ENCODE measurements at places on chromosomes 7 and 10.

DNA sequence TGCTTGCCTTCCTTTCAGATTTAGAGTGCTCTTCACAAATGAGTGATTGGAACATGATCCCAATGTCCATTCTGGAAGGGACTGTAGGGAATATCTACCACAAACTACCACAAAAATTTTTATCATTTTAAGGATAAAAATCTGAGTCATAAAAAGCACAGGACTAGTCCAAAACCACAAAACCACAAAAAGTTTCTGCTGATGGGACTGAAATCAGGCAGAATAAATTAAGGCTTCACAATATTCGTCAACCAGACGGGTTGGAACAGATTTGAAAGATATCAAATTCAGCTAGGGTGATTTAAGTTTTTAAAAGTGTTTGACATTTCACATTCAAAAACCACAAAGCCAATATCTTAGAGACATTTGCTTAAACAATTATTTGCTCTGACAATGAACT is 100.1 kb upstream of the PTN start:
- DNase-seq, result peak; percentile 95

DNA sequence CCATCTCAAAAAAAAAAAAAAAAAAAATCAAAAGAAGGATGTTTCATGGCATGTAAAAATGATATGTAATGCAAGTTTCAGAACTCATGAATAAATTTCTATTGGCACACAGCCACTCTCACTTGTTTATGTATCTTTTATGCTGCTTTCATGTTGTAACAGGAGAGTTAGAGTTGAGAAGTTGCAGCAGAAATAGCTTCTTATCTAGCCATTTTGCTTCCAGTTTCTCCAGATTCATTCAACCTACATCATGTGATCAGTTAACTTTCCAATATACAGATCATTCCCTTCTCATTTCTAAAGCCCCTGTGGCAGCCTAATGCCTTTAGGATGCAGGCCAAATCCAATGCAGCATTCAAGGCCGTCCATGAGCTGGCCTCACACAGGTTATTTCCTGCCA is 30.4 kb downstream of the ZNF786 start:
- no peak for DNase-seq

GRCh38 chr7:66170309-66171231 is 34.6 kb upstream of the TPST1 start:
- DNase-seq, result no peak

GRCh38 chr10:61164458-61165160 is 220.6 kb upstream of the RHOBTB1 start:
- no peak for DNase-seq

- DNase-seq, result no peak
These were observed 211.8 kb downstream of the CSTF2T start for GRCh38 chr10:51487576-51487975.

- DNase-seq, result peak; percentile 39
These were observed 45.6 kb upstream of the SCIN start for GRCh38 chr7:12524794-12525386.

DNA sequence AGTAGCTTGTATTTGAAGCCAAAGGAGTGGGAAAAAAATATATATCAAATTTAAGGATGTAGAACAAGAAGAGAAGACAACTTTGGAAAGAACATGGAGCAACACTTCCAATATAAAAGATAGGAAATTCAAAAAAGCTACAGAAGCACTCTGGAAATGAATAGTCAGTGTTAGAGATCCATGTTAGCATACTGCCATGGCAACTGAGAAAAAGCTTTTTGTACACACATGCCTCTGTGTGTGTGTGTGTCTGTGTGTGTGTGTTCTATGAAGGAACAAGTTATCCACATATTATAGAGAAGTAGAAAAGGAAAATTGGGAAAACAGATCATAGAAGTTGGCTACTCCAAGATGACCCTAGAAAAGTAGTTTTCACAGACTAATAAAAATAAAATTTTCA is 96.3 kb downstream of the LRRTM3 start:
- DNase-seq, result no peak

- DNase-seq, result peak; percentile 49
These were observed 23.4 kb downstream of the JAZF1 start for GRCh38 chr7:28157076-28157745.

DNA sequence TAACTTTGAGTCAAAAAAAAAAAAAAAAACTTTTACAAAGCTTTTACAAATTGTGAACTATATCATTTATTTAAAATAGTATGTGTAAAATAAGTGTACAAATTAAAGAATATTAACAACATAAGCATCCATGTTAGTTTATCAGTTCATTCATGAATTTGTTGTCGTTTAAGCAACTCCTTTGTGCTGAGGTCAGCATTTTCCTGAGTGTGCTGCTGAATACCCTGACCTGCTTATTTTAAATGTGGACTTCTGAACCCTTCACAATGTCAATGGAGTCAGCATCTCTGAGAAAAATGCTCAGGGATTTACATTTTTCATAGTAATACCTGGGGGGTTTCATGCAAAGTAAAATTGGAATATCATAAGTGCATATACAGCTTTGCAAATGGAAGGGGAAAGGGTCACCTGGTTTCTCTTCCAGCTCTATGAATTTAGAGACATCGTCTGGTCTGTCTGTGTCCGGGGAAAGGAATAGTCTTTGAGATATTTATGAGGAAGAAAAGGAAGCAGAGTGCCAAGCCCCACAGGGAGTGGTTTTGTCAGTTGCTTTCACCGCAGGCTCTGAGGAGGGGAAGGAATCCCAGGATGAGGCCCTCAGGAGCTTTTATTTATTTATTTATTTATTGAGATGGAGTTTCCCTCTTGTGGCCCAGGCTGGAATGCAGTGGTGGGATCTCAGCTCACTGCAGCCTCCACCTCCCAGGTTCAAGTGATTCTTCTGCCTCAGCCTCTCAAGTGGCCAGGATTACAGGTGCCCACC is 125.5 kb upstream of the SVIL start:
- DNase-seq, result no peak

- DNase-seq, result no peak
These were observed 11.8 kb upstream of the TNRC18 start for GRCh38 chr7:5435291-5436002.

- DNase-seq, result peak; percentile 99
These were observed 4.6 kb upstream of the SERPINE1 start for GRCh38 chr7:101121991-101122932.

GRCh38 chr7:79124331-79124730 is 329.1 kb downstream of the MAGI2 start:
- no peak for DNase-seq

DNA sequence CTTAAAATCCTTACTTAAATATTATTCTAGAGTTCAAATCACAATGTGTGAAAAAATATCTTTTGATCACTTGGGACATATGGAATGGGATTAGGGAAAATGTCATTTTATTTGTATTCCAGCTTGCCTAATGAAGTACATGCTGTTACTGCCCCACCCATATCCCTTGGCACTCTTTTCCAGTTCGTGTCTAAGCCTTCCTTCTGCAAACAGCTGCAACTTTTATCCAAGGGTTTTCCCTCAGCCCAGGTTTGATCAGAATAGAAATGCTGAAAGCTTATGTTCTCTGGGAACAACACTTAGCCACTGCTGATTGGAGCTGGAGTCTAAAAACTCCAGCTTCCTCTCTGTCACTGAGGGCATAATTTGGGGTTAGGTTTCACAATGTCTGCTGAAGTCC is 214.1 kb upstream of the FAM3C start:
- no peak for DNase-seq

DNA sequence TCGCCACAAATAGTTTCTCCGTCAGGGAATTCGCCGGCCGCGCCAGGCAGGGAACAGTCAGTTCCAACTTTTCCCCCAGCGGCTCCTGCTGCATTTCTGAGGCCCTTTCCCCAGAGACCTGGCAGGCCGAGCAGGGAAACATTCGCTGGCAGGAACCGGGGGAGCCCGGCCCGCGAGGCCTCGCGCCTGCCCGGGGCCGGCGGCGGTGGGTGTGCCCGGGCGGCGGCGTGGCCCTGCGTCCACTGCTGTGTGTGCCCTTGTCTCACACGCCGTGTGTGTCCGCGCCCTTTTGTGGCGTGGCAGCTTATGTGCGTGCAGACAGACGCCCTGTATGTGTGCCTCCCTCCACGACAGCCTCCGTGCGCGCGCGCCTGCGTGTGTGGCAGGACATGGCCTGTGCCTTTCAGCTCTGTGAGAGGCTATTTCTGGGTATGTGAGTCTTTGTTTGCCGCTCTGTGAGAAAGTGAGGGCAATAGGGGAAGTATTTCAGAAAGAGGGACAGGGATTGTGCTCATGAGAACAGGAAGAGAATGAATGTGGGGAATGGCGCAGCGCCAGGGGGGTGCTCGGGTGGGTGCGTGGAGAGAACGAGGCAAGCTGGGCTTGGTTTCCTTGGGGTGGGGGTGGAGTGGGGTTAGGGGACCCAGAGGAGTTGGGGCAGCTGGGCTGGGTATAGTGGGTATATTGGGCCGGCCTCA is 689 bp upstream of the SMARCD3 start:
- DNase-seq, result peak; percentile 47

DNA sequence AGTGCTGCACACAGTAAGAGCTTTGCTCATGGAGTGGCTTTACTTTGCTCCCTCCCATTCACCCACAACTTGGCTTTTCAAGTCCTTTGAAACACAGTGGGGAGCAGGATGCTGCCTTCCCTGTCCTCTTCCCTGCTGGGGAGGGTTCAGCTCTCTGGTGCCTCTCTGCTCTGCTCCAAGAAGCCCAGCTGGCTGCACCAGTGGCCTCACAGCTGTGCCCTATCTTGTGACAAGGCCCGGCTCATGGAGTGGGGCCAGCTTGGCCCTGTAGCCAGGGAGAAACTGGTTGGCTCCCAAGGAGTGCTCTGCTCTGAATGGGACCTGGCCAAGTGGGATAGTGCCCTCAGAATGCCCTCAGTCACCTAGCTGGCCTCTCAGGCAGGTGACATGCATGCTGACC is 212.3 kb upstream of the ZMIZ1 start:
- DNase-seq, result no peak

DNA sequence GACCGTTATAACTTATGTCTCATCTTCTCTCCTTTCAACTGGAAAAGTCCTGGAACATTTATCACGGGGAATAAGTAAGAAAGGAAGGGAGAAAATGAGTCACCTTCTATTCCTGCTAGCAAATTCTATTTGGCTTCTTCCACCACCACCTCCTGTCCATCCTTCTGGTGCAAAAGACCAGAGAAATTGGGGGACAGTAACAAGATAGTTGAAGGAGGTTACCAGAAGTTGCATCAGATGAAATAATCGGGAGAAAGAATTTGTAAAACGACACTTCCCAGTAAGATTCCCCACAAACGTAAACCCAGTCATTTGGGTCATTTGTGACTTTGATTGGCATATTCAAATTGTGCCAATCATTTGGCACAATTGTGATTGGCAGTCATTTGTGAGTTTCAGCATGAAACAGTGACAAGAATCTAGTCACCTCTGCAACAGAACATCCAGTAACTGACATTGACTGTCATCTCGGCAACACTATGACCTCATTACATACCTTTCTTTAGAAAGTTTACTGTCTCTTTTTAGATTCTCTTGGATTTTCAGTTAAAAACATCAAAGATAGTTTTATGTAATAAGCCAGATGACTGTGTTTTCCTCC is 51.3 kb upstream of the PIK3CG start:
- peak; percentile 67 for DNase-seq

- peak; percentile 49 for DNase-seq
These were observed 70.0 kb downstream of the MINDY4 start for GRCh38 chr7:30841025-30841735.

DNA sequence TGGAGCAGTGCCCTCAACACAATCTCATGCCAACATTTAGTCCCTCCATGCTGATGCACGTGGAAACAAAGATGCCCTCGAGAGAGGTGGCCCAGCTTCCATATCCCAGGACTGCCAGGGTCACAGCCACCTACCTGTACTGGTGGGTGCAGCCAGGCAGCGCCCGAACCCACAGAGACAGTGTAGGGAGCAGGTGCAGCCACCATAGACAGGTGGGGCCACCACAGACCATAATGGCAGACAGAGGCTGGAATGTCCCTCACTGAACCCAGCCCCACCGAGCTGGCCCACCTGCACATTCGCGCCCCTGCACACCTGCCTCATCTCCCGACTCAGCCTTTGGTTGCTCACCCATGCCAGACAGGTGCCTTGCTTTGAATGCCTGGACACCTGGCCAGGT is 18.3 kb upstream of the CPXM2 start:
- no peak for DNase-seq

DNA sequence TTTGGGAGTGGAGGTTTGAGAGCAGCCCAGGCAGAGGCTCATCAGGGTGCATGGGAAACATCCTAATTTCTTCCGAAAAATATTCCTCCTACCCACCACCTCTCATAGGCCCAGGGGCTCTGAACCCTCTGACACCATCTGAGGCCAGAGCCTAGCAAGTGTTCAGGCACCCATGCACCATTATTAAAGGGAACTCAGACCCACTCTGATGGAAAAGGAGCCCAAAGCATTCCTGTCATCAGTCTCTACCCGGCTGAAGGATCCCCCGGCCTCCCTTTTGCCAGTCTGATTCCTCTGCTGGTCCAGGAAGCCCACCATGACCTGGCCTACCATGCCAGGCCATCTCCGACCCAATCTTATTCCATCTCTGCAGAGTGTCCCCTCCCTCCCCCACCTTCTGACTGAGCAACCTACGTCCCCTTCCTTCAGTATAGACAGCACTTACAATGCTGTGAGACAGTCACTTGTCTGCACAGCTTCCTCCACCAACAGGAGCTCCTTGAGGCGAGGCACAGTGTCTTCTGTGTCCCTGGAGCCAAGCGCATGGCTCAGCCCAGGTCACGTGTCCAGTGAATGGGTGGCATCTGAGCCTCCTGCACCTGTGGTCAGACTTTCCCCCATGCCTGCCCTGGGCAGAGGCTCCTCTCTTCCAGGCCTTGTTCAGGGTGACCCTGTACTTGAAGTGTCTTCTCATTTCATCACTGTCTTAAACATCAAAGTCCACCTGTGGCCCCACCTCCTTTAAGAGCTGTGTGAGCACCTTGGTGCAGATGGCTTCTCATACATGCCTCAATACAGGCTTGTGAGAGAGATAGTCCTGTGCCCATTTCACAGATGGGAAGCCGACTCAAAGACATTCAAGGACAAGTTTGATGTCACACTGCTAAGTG is 889 bp upstream of the GPR15LG start:
- DNase-seq, result no peak

All from astrocyte (in vitro differentiated cells and primary cell).